ENCODE measurements at places on chromosomes 4 and X.

DNA sequence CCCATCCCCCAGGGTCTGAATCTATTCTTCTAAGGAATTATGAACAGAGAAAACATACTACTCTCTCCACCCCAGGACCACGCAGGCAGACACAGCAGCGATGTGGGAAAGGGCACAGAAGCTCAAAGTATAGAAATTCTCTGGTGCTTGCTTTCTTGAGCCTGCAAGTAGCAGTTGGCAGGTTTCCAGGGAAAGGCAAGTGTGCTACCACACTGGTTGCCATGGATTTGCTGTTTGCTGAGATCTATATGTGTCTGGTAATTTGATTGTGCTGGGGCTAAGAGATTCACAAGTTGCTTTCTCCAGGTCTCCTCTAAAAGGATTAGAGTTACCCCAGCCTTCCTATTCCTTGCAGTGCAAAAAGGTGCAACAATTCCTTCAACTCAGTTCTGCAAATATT, 83.1 kb downstream of the GUCY2F start:
- DNase-seq, result no peak

- no peak for DNase-seq
Measured at GRCh38 chrX:3501833-3502535, 155.5 kb upstream of the MXRA5 start.

DNA sequence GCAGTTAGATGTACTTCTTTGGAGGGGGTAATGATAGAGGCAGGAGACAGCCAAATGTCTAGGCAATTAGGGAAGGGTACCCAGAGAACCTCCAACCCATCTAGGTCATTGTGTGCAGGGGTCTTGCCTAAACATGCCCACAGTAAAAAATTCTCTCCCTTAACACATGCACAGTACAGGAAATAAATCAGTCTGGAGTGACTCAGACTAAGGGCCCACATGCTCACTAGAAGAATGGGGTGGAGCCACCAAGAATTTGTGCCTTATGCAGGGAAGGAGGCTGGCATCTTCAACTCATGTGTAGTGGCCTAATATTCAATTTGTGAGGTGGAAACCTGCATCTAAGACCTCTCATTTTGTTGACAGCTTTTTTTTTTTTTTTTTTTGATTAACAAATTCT, 945.3 kb upstream of the GRIA3 start:
- no peak for DNase-seq

- no peak for DNase-seq
Measured at GRCh38 chr4:78578674-78579425, 27.3 kb downstream of the ANXA3 start.

- no peak for DNase-seq
Measured at GRCh38 chrX:113959912-113960626, 623.8 kb upstream of the HTR2C start.

DNA sequence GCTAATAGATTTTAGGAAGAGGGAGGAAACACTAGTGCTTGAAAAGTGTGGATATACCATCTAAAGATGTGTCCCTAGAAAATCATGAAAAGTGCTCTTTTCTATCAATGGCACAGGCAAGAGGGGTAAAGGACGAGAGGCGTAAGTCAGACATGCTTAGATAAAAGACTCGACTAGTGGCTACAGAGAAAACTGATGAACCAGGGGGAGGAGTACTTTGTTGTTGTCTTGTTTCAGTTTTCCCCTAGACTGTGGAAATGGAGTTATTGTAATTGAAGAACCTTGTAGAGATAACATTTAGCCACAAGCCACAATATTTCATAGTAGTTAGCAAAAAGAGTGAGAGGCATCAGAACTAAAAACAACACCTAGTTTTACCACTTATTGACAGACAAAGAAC, 21.4 kb downstream of the GALNTL6 start:
- DNase-seq, result no peak

GRCh38 chr4:160546201-160546600, 1443.3 kb downstream of the RAPGEF2 start:
- DNase-seq, result no peak

- no peak for DNase-seq
Measured at GRCh38 chr4:121096629-121097028, 24.3 kb upstream of the NDNF start.

GRCh38 chr4:122163767-122164166, 11.6 kb downstream of the BLTP1 start:
- no peak for DNase-seq

GRCh38 chrX:7146703-7147412, 654 bp upstream of the STS start:
- no peak for DNase-seq

GRCh38 chr4:81510643-81511178, 39.0 kb upstream of the RASGEF1B start:
- DNase-seq, result no peak

DNA sequence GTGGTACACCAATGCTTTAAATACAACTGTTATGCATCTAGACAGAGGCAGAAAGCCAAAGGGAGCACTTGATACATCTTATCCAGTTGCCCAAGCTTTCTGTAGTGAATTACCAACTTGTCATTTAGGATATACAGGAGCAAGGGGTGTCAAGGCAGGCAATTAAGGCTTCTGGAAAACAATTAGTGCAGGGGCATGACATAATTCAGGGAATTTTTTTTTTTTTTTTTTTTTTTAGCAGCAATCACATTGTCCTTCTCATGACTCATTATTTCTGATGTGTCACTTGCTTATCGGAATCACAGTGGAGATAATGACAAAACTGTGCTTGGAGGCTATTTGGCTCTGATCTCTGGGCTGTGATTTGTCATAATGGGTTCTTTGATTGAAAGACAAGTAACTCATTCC, 259.5 kb downstream of the ARHGAP24 start:
- no peak for DNase-seq
